Activated T-cell treated with anti-CD3 and anti-CD28 coated beads for 48 hours (primary cell): ENCODE measurements at places on chromosomes 7 and 10.
A peak's percentile ranks its signal among the peaks of the same experiment; 100 is the strongest.

GRCh38 chr7:28272461-28272877 lies 91.9 kb upstream of the JAZF1 start:
- DNase-seq: no peak

DNA sequence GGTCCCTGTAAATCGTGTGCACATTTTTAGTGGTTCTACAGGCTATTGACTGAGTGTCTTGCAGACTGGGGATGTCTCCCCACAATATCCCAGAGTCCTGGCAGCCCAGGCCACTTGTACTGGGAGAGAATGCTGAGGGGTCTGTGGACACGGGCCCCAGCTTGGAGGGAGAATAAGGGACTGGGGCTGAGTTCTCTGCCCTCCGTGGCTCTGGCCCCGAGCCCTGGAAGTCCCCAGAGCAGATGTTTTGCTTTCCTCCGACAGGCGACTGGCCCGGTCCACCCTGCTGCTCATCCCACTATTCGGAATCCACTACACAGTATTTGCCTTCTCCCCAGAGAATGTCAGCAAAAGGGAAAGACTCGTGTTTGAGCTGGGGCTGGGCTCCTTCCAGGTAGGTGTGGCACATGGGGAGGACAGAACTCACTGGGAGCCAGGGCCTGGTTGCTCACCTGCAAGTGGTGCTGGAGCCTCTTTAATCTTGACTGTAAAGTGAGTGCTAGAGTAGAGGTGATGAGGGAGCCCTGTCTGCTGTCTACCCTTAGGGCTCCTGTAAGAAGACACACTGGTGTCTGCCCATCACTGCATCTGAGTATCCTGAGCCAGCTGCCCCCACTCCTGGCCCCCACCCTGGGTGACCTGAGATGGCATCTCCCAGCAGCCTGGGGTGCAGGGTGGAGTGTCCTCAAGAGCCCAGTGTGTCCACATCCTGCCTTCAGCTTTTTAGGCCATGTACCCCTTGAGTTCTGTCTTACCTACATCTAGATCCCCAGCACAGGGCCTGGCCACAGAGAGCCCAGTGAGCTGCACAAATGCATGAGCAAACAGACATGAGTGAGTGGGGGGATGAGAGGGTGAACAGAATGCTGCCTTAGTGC lies 51.1 kb downstream of the ADCYAP1R1 start:
- no peak for DNase-seq

- DNase-seq: no peak
These were observed 140.8 kb downstream of the IQUB start for GRCh38 chr7:123393623-123394022.

- no peak for DNase-seq
These were observed 22.0 kb upstream of the ANKRD2 start for GRCh38 chr10:97550336-97551149.

- no peak for DNase-seq
These were observed 49.1 kb upstream of the GLCCI1 start for GRCh38 chr7:7919449-7919945.

DNA sequence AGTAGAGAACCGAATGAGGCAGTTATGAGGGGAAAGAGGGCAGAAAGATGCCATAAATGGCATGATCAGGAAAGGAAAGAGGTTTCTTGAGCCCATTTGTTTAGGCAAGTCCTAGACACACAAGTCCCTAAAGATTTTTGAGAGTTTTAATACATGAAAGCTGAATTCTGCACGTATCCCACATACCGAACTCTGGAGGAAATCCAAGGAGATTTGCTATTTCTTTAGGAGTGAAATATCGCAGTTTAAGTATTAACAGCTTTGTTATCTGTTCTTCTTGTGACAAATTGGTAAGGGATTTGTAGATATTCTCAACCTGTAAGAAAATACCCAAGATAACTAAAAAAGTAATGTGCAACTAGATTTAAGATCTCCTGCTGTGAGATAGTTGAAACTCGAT lies 23.7 kb upstream of the CUBN start:
- DNase-seq: no peak

- DNase-seq: peak; percentile 31
These were observed 816 bp downstream of the PSMG3 start for GRCh38 chr7:1569016-1569415.

DNA sequence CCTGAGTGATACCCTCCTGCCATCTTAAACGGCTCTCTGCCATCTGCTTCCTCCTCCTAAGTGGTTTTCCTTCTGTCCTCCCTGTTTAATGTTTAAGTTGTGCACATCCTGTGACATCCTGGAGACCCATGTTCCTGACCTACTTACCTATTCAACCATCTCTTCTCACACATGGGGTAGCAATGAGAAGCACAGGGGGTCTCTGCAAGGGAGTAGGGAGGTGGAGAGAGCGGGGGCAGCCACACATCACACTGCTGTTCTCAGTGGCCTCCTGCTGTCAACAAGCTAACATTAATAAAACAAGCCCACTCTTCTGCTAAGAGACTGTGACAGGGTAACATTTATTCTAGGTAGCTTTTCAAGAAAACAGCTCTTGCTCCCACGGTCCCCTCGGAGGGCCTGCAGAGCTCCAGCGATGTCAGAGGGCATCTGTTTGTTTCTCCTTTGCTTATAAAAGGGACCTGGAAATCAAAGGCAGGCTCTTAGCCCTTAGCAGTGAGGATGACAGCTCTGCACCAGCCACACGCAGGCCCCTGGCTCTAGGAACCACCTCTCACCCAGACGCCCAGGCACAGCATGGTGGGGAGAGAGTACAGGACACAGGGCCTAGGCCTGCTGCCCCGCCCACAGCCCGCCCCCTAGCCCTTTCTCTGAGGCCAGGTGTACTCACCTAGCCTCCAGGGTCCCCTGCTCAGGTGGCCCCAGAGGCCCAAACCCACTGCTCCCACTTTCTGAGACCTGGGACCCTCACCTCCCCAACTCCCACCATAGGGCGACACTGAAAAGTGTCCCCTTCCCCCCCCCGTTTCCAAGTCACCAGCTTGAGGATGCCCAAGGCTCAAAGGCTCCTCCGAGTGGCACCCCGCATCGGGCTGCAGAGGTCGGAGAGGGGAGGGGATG lies 943 bp upstream of the SLC18A2 start:
- no peak for DNase-seq

GRCh38 chr10:21726601-21727225 lies 192.7 kb downstream of the MLLT10 start:
- DNase-seq: no peak

- DNase-seq: no peak
These were observed 29.5 kb upstream of the INSIG1 start for GRCh38 chr7:155268211-155268610.

DNA sequence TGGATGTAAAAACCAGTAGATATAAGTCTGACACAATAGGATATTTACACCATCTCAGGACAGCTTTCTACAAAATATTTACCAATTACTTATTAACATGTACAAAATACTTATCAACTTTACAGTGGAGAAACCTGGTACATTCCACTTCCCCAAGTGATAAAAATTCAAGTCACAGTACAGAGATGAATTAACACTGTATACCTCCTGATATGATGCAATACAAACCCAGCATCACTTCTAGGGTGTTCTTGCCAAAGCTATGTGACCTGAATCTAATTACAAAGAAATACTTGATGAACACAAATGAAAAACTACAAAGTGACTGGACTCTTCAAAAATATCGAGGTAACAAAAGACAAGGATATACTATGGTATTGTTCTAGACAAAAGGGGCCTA lies 156.4 kb upstream of the FGFR2 start:
- no peak for DNase-seq

DNA sequence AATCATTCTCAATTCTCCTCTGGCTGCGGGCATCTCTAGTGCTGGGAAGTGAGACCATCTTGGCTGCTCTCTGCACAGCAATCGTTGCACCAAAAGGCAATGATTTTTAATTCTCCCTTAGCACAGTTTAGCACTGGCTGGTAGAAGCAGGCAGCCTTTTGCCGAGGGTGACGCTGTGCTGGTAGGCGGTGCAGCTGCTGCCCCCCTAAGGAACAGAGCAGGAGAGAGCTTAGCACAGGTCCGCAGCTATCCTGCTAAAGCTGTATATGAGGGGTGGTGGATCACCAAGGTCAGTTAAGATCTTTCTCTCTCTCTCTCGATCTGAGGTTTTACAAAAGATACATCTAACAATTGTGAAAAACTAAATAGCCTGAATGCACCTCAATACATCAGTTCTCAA lies 390.1 kb downstream of the GATA3 start:
- no peak for DNase-seq

DNA sequence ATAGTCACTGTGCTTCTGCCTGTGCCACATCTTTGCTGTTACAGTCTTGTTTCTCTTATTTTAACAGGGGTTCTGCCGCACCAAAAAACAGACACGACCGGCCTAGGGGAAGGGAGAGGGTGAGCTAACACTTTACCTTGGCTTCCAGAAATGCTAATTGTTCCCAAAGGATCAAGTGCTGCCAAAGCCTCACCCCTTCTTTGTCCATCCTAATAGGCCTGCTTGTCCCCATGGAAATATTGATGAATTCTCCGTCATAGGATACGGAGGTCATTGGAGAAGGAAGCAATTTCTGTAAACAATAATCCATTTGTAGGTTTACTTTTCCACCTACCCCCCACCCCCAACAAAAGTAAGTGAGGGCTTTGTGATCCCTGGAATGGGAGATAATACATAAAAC lies 567.3 kb downstream of the KCNMA1 start:
- DNase-seq: no peak

DNA sequence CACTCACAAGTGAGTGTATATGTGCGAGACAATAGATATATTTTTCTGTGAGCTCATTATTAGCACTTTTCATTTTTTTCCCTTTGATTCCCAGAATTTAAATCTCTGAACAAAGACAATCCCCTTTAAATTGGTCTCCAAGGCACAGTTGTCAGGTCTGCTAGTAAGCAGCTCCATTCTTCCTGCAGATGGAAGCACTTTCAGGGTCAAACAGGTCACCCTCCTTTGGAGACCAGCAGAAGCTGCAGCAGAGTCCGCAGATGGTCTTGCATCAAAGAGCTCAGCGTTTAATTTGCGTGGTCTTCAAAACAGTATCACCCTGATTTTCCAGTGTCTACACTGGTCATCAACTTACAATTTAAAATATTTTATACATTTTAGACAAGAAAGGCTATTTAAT lies 543.8 kb downstream of the ARL4A start:
- no peak for DNase-seq

- no peak for DNase-seq
These were observed 285.1 kb downstream of the ZEB1 start for GRCh38 chr10:31604096-31604495.

DNA sequence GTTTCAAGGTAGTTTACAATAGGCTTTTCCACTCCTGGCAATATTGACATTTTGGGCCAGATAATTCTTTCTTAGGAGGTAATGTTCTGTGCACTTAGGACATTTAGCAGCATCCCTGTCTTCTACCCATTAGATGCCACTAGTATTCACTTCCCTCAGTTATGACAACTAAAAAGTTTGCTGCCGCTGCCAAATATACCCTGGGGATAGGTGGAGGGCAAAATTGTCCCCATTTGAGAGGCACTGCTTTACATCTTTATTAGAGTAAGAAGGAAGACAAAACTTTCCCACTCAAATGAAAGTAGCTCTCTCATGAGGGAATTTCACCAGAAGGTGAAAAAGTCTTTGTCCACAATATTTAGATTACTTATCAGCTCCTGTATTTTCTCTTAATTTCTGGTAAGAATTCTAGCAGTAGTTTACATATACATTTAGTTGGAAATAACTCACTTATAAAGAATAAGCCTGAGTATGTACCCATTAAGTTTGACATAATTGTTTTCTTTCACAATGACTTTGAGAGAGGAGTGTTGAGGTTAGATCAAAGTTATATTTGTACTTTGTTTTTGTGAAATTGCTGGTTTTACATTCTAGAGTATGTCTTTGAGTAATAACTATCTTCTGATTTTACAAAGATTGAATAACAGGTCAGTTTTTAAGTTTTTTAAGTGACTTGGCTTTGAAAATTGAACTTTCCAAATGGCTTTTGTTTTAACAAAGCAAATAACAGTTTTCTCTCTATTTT lies 46.0 kb downstream of the HELLS start:
- DNase-seq: no peak

DNA sequence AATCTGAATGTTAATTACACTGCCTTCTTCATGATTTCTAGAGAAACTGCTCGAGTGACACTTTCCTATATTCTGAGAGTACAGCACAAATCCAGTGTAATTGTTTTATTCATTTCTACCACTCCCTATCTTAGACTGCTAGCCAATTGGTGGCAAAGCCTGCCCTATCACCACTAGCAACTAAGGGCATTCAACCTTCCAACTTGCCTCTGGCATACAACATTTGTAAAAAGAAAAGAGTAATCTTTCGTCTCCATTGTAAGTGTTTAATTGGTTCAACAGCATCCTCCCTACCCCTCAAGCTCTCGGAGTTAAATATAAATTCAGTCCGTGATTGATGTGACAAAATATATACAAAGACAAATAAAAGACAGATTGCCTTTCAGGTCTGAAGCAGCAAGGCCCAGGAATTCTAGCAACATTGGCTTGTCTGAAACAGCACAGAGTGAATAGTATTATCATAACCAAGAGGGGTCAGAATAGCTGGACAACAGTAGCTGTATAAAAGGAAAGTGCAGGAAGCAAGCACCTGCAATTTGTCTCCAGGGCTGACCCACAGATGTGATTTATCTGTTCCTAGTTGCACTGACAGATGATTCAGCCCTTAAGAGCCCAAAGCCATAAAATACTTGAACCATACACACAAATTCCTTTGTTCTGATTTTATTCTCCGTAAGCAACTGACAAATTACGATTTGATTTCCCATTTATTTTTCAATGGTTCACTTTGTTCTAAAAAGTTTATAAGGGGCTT lies 47.6 kb upstream of the ANKRD1 start:
- no peak for DNase-seq

- DNase-seq: no peak
These were observed 21.8 kb downstream of the RPA3 start for GRCh38 chr7:7696458-7697119.

- DNase-seq: no peak
These were observed 271.9 kb downstream of the KIF20B start for GRCh38 chr10:89973326-89973725.

DNA sequence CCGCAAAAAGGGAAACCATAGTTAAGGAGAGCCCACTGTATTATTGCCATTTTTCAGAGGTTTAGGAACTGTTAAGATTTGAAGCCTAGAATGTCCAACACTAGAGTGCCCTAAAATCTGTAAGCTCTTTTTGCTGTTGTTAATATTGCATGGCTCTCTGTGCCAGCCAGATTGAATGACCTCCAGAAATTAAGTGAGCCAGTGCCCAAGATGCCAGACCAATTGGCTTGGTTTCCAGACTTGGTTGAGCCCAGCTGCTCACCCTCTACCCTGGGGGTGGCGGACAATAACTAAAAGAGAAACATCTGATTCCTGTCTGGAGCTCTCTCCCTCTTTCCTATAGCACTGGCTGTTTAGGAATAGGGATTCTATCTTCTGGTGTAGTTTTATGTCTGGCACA lies 340.1 kb downstream of the PHF14 start:
- DNase-seq: no peak
